CD4-positive, alpha-beta memory T cell (primary cell): ENCODE measurements at places on chromosomes 13 and 19. TPM values are rescaled to one million over a fixed set of nuclear protein-coding genes. Genes with fewer than 3 reads are reported as not detected.
A peak's percentile ranks its signal among the peaks of the same experiment; 100 is the strongest.

Gene GTF2F1
- polyA plus RNA-seq, result 6.6 TPM

Gene CYP2F1
- not detected for polyA plus RNA-seq

Gene KLK3
- polyA plus RNA-seq, result not detected

DNA sequence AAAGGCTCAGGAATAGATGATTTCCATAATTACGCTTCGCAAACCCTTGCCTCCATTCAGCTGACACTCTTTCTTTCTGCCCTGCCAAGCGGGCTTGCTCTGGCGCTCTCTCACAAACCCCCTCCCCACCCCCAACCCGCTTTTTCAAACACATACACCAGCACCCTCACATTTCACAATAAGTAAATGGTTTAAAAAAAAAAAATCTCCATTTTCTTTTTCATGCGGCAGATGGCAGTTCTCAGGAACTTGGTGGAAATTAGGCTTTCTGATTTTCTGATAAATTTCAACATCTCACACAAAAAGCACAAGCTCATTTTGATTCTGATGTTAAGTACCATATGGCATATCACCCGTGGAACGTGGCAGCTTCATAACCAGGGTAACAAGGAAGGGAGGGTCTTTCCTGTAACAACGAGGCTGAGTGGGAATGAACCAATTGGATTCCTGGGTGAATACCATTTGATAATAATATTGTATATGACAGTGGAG lies 43.8 kb downstream of the C13orf42 start:
- H3K4me1 ChIP-seq, result peaks cover 7% of the 10 kb centered on the region
- no peak overlapping the region for H3K27ac ChIP-seq
- no peak for DNase-seq
- peaks cover 3% of the 10 kb centered on the region for H3K27me3 ChIP-seq

GRCh38 chr19:54188215-54188871 lies 1.0 kb downstream of the MBOAT7 start:
- peaks cover 12% of the 10 kb centered on the region for H3K36me3 ChIP-seq
- H3K4me3 ChIP-seq, result peak overlapping the region; percentile 23
- peak overlapping the region; percentile 99 for H3K27ac ChIP-seq
- DNase-seq, result peak; percentile 37
- no peaks in the 10 kb centered on the region for H3K27me3 ChIP-seq
- peaks cover 30% of the 10 kb centered on the region for H3K4me1 ChIP-seq

GRCh38 chr13:51502153-51502651 lies 49.4 kb upstream of the INTS6 start:
- H3K27me3 ChIP-seq, result no peaks in the 10 kb centered on the region
- no peak for DNase-seq
- no peak overlapping the region for H3K4me3 ChIP-seq
- no peak overlapping the region for H3K27ac ChIP-seq
- H3K4me1 ChIP-seq, result no peaks in the 10 kb centered on the region
- H3K36me3 ChIP-seq, result no peaks in the 10 kb centered on the region
